Activated naive CD4-positive, alpha-beta T cell treated with anti-CD3 and anti-CD28 coated beads, Interleukin-2, amount 50 U/mL, for 72 hours (primary cell): ENCODE measurements at places on chromosomes 12 and 14. TPM values are rescaled to one million over a fixed set of nuclear protein-coding genes. Genes with fewer than 3 reads are reported as not detected.

The RBP5 gene
- total RNA-seq: not detected

The MANSC4 gene
- not detected for total RNA-seq

The EXOC3L4 gene
- not detected for total RNA-seq

The KRT3 gene
- total RNA-seq: 0.09 TPM

The KRT73 gene
- 4.9 TPM for total RNA-seq

DNA sequence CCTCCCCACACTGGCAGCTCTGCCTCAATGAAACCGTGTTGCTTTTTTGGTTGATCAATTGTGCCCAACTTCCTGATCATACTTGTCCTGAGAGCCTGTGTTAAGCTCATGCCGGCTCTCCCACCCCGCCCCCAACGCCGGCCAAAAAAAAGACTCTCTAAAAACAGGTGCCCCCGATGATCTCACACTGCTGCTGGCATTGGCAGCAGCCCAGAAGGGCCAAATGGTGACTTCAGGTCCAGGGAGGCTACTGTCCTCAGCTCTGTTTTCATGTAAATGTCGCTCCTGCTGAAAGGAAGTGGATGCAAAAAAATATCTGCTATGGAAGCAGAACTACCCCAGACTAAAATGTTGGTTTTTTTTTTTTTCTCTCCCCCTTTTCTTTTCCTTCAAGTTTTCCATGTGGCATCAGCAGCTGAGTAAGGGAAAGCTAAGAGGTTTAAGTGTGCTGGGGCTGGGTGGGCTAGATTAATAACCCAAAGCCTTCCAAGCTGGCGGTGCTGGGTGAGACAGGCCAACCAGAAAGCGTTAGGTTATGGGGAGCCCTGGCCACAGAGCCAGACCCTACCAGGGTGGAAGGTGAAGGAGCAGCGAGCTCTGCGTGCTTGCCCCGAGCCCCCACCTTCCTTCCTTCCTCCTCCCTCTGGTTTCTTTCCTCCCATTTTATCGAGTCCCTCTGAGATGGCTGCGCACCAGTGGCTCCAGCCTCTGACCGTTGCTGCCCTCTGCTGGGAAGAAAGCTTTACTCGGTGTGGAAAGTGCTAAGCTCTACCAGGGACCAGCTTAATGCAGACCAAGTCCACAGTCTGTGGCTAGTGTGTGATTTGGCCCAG, 396.1 kb downstream of the NRXN3 start:
- peak; percentile 55 for DNase-seq

- DNase-seq: no peak
Observed at GRCh38 chr14:64733321-64733720, 29.1 kb downstream of the PLEKHG3 start.

- DNase-seq: no peak
Observed at GRCh38 chr12:108213871-108214445, 84.9 kb downstream of the WSCD2 start.

GRCh38 chr14:94474581-94475031, 1.4 kb downstream of the SERPINA9 start:
- no peak for DNase-seq

DNA sequence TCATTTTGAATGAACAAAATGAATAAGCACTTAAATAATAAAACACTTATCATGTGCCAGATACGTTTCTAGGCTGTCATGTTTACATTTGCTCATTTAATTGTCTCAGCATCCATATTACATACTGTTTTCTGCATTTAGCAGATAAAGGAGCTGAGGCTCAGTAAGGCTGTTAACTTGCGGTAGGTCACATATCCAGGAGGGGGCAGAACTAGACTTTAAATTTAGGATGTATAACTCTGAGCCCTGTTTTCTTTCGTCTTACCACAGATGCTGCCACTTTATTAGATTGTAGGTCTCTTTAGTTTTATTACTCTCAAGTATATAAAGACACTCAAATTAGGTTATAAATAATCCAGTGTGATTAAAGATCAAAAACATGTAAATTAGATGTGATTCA, 17.7 kb downstream of the IRAK4 start:
- no peak for DNase-seq

DNA sequence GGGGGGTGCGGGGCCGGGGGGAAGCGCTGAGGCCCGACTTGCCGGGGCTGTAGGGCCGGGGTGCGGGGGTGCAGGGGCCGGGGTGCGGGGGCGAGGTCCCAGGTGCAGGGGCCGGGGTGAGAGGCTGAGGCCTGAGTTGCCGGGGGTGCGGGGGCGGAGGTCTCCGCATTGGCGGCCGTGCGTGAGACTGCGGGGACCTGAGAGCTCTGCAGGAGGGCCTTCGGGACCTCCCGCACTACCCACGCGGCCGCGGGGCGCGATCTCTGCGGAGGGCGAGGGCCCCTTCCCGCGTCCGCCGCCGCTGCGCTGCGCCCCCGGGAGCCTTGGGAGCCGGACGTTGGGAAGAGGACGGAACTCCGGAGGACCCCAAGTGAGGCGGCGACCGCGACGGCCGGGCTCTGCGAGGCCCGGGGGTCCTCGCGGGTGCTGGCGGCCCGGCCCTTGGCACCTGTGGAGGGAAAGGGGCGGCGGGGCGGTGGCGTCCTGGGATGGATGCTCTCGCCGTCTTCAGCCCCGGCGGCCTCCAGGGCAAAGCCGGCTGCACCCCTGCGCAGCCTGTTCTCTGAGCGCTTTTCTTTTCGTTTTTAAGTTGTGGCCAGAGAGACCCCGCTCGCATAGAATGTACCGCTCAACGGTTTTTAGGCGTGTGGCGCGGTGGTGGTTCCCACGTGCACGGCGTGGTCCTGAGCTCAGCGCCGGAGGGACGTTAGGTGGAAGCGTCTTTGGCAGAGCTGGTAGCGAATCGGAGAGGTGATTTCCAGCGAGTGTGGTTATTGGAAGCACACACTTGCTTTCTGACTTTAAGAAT, 1.3 kb downstream of the PIWIL1 start:
- DNase-seq: no peak

- DNase-seq: no peak
Observed at GRCh38 chr12:91947459-91947858, 198.2 kb downstream of the BTG1 start.
